ENCODE measurements at places on chromosomes 12 and 14.

- no peak for DNase-seq
These were observed 465.5 kb downstream of the PDZRN4 start for GRCh38 chr12:41653386-41654326.

DNA sequence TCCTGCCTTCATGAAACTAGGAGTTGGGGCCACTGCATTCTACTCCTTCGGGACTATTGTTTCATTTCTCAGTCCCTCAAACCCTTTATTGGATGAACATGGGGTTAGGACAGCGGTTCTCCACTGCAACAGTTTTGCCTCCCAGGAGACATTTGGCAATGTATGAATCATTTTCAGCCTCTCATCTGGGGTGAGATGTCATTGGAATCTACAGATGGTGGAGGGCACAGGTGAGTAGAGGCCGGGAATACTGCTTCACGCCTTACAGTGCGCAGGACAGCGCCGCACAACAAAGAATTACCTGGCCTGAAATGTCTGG lies 649 bp upstream of the GNPNAT1 start:
- DNase-seq, result no peak

GRCh38 chr12:47192051-47192450 lies 112.3 kb upstream of the AMIGO2 start:
- DNase-seq, result no peak

DNA sequence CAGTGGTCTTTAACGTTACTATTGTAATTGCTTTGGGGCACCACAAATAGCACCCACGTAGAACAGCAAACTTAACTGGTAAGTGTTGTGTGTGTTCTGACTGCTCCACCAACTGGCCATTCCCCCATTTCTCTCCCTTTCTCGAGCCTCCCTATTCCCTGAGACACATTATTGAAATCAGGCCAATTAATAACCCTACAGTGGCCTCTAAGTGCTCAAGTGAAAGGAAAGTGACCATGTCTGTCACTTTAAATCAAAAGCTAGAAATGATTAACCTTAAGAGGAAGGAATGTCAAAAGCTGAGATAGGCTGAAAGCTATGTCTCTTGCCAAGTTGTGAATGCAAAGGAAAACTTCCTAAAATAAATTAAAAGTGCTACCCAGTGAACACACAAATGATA lies 22.3 kb downstream of the PPP1R13B start:
- no peak for DNase-seq

DNA sequence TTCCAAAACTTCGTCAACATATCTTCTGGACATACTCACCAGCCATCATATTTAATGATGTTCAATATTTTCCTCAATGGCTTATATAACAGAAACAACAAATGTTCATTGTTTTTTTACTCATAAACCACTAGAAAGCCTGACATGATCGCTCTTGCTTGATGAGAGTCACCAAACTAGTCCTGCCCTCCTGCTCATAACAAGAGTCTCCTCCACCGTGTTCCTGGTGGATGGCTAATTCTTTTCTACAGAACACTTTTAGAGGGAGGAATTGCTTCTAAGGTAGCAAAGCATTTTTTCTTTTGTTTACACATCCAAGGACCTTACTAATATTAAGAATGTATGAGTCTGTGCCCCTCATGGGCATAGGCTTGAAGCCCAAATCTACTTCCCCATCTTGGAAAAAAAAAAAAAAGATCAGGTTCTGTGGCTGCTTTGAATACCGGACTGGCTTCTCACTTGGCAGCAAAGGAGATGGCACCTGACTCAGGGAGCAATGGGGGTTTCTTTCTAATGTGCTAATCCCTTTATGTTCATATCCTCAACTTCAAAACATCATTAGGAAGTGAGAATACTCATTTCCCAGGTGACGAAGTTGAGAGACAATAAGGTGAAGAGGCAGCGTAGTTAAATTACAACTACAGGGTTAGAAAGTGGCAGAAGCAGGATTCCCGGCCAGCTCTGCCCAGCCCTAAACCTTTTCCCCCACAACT lies 188.8 kb downstream of the EPS8 start:
- no peak for DNase-seq

DNA sequence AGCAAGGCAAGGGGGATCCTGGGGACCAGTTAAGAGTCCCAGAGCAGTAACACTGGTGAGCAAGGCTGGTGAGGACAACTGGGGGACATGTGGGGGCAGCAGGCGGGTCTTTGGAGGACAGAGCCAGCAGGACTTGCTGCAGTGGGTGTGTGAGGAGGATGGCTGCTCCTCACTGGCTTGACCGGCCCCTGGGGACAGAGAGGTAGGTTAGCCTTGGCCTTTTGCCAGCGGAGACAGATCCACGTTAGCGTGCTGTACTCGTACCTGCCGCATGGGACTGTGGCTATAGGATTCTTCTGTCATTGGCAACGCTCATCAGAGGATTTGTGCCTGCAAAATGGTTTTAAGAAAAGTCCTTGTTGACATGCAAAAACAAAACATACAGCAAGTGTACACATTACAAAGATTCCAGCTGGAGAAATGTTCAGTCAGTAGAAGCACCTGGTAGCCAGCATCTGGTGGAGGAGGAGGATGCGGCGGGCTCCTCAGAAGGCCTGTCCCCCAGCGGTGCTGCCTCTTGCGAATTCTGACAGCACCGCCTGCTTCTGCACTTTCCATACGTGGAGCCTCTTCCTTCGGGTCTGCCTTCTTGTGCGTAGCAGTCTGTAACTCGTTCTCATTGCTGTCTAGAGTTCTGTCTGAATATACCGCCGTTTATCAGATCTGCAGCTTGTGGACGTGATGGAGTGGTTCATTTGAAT lies 91.3 kb downstream of the EP400 start:
- no peak for DNase-seq

- no peak for DNase-seq
These were observed 1.6 kb downstream of the FMNL3 start for GRCh38 chr12:49705479-49706134.

GRCh38 chr12:78149459-78149858 lies 318.8 kb downstream of the NAV3 start:
- DNase-seq, result peak; percentile 90

- no peak for DNase-seq
These were observed 362.2 kb downstream of the CCDC91 start for GRCh38 chr12:28552251-28552970.

DNA sequence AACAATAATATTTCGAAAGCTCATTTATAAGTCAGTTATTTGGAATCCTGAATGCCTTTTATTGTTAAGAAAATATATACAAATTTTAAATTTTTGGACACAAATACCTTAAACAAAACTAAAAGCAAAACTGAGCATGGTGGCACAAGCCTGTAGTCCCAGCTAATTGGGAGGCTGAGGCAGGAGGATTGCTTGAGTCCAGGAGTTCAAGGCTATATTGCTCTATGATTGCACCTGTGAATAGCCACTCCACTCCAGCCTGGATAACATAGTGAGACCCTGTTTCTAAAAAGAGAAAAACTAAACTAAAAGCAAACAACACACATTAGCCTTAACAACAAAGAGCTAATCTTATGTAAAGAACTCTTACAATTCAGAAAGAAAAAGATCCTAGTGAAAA lies 78.8 kb downstream of the SMOC1 start:
- no peak for DNase-seq

- DNase-seq, result no peak
These were observed 45.9 kb downstream of the SLC25A47 start for GRCh38 chr14:100369019-100369418.

- no peak for DNase-seq
These were observed 92.7 kb upstream of the PLEKHA5 start for GRCh38 chr12:19036673-19037357.

DNA sequence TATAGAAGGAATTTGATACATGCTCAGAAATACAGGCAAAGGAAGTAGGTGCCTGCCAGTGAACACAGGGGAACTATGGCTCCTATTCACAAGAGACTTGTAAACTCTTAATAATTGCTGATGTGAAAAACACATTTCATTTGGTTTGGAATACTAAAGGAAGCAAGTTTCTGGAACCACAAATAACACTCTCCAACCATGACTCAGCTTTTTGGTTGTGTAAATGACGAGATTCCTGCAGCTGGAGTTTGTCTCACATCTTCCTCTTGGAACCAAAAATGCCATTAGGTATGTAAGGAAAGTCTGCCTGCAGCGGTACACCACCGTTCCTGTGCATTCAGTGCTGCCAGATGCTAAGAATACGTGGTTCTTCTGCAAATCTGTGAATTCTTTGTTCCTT lies 4.5 kb upstream of the OR11H6 start:
- DNase-seq, result no peak

DNA sequence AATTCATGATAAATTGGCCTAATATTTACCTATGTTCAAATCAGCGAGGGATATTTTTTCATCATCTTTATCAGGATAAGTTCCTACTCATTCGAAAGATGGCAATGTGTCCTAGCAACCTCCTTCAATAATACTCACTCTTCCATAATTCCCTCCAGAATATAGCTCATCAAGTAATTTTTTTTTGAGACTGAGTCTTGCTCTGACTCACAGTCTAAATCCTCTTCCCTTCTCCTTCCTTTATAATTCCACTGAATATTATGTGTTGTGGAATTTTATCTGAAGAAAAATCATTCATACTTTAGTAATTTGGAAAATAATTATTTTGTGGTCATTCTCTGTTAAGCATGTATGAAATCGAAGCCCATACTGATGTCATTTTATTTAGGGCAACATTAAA lies 663.8 kb downstream of the FLRT2 start:
- no peak for DNase-seq

DNA sequence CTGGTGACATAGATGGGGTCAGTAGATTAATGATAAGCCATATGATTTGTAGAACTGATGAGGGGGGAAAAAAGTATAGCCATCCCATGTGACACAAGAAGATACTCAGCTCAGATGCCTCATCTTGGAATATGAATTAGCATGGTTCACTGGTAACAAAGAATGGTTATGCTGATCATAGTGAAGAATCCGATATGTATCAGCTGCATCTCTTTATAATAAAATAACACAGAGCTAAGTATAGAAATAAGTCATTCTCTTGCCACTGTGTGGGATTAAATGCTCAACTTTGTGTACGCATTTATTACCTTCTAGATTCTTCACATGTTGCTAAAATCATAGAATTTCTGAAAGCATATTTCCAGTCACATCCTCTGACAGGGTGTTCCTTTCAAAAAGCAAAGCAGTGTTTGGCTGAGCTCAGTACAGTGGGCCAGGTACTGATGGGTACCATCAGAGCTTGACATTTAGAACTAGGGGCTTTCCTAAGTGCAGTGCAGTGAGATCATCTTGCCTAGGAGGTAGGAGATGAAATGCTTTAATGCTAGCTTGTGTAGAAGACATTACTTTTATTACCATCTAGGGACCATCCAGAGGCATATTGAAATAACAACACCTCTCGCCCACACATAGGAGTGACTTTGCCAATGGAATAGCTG lies 256.2 kb downstream of the TMEM117 start:
- DNase-seq, result no peak

- DNase-seq, result no peak
These were observed 27.8 kb downstream of the PELI2 start for GRCh38 chr14:56145965-56146364.

GRCh38 chr12:2319136-2319535 lies 266.3 kb downstream of the CACNA1C start:
- no peak for DNase-seq

- DNase-seq, result no peak
These were observed 13.3 kb upstream of the KLHDC2 start for GRCh38 chr14:49754570-49755097.

DNA sequence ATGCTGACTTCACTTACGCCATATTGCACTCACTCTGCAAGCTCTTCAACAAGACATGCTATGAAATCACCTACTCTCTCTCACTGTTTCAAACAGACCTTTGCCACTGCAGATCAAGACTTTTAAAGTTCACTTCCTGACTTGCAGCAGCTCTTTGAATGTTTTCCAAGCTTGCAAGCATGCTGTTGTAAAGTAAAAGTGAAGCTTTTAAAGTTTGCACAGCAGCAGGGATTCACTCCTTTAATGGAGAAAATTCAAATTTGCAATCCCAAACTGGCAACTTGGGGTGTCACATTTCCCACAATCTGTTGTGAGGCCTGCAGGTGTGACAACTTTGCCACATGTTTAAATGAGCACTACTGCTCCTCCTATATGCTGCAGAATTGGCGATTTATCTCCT lies 270.9 kb downstream of the ALX1 start:
- DNase-seq, result no peak

GRCh38 chr12:42361909-42362646 lies 36.1 kb downstream of the PPHLN1 start:
- DNase-seq, result no peak
